NCI-H2081 treated with DMSO at 0.1 percent for 48 hours (cell line): ENCODE measurements at places on chromosomes 3 and 15.

DNA sequence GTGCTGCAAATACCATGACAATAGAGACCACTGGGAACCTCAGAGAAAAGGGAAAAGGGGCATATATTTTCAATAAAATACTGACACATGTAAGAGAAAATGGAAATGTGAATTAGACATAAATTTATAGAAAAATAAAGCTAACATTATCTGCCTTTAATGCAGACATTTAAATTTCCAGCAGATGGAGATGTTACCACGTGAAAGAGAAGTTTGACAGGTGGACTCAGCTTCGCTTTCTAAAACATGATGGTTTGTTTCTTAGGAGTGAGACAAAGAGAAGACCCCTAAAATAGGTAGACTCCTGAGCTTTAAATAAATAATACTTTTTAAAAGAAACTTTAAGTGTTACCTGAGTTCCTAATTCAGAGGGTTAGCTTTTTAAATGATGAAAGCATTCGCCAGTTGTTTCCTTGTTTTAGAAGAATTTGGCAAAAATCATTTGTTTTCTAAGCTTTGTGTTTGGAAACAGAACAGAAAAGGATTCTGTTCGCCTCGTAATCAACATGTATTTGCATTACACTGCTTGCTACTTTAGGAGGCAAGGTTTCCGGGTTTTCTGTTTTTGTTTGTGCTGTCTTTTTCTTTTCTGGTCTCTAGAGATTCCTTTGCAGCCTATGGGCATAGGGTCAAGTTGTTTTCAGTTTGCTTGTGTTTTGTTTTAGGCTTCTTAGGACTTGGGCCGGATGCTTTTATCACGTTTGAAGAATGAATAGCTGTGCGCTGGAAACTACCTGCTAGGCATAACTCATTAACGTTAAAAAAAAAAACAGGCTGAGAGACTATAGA lies 271.4 kb downstream of the THSD4 start:
- DNase-seq, result no peak

DNA sequence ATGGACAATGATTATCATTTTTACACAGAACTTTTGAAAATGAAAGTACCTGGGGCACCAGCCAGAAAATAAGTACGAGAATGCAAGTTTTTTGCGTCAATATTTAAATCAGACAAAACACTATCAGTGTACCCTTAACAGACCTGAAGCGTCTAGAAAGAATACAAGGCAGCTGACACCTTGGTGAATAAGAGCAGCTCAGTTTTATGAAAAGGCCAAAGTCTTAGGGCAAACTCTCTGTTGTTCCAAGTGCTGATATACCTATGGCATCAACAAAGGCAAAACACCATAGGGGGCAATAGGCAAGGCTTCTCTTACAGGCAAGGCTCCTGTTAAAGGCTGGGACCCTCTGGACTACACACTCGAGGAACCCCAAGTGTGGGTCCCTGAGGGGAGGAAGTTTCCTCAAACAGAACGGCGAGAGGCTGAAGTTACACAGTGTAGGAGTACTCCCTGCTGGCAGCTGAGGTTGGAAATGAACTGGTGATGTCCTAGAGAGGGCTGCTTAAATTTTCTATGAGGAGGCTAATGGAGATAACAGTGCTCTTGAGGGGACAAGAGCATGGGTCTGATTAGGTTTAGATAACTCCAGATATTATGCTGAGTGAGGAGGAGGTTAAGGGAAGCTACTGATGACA lies 291.0 kb downstream of the TIGIT start:
- no peak for DNase-seq

GRCh38 chr3:27345493-27345892 lies 23.7 kb downstream of the NEK10 start:
- no peak for DNase-seq

DNA sequence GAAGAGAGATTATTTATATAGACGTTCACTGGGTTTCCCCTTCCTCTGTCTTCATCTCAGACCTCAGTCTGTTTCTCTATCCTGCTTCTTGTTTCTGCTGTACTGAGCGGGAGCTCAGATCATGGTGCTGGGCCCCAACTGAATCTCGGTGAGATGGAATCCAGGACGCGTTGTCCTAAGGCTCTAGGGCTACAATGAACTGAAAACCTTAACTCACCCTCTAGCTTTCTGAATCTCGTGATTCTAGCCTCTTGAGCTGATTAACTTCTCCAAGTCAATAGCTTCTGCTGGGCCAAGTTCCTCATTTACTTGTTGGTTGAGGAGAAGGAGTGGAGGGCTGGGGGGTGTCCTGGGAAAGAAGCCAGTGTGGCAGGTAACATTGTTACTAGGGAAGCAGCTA lies 32.7 kb upstream of the MAP3K13 start:
- no peak for DNase-seq

GRCh38 chr15:78726870-78727551 lies 84.3 kb downstream of the ADAMTS7 start:
- DNase-seq, result no peak

DNA sequence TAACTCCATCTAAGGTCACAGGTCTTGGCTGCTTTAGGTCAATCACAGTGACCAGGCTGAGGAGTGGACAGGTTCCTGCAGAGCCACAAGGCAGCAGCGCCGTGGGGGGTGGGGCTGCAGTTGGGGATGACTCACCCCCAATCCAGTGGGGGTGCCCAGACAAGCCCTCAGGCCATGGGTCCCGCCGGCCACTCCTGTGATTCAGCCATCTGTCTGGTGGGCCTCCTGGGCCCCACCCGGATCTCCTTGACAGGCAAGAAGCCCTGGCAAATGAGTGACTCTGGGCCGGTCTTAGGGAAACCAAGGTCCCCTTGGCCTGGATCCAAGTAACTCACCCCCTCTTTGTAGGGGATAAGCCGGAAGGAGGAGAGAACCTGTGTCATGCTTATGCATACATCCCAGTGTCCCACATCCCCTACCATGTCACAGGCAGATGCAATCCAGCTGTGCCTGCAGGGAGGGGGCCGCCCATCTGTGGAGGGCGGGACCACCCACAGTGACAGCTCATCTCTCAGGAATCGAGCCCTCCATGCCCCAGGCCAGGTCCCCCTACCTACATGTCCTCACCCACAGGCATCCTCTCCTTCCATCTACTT lies 495 bp upstream of the COL7A1 start:
- no peak for DNase-seq

- DNase-seq, result no peak
Observed at GRCh38 chr3:195182470-195182795, 88.5 kb downstream of the XXYLT1 start.

DNA sequence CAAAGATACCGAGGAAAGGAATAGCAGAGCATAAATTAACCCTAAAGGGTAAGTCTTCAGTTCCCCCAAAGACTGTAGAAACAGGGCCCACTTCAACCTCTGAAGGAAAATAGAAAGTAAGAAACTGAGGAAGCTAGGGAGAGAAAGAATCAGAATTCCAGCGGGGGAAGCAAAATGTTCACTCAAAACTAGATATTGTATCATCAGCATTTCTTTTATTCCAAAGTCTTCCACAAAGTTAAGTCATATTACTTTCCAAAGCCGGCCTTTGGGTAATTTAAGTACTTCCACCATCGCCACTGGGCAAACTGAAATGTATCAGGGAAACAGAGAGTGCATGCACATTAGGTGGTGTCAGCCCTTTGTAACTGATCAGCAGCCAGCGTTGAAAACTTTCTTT lies 88.3 kb downstream of the RSL24D1 start:
- DNase-seq, result no peak

- DNase-seq, result no peak
Observed at GRCh38 chr15:97200161-97200560, 760.3 kb upstream of the ARRDC4 start.

DNA sequence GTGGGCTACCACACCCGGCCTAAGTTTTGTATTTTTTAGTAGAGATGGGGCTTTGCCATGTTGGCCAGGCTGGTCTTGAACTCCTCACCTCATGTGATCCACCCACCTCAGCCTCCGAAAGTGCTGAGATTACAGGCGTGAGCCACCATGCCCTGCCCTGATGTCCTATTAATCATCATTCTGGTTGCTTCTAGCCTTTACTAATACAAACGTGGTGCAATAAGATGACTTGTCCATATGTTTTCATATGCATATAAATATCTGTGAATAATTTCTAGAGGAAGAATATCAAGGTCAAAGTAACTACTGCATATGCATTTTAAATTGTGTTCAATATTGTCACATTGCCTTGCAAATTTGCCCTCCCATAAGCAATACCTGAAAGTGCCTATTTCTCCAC lies 25.5 kb upstream of the PDHB start:
- DNase-seq, result no peak

DNA sequence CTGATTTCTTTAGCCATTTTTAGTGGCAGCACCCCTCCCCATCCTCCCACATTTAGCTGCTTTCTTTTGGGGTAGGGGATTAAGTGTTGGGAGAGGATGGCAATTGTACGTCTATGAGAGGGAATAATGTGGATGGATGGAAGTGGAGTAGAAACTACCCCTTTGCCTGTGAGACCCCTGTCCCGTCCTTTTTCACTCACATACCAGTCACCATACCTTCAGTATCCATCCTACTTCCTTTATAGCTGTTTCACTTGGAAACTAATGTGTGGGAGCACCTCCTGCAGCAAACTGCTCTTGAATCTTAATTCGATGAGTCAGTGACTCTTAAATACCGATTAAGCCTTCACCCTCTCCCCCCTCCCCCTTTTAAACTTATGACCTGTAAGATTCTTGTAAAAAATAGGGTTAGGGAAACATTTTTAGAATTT lies 730 bp downstream of the SPRED1 start:
- no peak for DNase-seq

GRCh38 chr15:74696398-74696729 lies 540 bp upstream of the EDC3 start:
- DNase-seq, result no peak

DNA sequence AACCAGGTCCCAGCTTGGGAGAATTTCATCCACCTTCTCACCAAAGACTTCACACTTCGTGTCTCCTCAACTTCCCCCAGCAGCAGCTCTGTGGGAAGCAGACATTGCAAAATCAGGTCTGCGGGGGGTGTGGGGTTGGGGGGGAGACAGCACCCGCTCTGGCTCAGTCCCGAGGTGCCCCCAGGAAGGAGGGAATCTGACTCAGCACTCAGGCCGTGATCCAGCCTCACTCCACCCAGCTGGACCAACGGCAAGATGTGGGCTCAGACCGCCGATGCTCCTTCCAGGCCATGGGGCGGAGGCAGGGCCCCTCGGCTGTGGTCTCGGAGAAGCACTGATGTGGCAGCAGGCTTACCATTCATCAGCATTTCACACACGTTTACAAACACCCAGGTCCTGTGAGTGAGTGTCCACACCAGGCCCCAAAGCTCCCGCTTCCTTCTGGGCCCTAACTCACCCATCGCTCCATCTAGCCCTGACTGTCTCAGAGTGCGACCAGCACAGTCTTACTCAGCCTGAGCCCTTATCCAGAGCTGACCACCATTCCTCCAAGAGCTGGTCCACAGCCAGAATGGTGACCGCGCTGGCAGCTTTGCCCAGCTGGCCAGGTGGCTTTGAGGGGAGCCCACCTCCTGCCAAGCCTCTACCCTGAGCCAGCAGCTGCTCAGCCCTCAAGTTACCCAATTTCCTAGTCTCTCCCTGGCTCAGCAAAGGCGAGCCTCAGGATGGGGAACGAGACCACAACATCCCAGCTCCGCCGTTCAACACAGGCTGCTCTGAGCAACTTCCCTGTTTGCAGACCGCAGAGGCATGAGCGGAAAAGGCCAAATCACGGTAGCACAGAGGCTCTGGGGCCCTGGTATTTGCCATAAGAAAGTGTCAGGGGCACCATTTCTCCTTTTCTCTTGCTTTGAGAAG lies 3.3 kb downstream of the STAB1 start:
- no peak for DNase-seq

DNA sequence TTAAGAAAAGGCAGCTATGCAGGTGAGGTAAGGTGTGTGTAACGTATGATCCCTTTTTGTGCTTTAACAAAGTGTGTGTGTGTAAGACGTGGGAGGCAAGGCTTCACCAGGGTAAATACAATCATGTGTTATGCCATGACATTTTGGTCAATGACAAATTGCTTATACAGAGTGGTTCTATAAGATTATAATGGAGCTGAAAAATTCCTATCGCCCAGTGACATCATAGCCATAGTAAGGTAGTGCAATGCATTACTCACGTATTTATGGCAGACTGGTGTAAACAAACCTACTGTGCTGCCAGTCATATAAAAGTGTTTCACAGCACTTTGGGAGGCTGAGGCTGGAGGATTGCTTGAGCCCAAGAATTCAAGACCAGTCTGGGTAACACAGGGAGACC lies 60.2 kb upstream of the LCTL start:
- DNase-seq, result no peak

DNA sequence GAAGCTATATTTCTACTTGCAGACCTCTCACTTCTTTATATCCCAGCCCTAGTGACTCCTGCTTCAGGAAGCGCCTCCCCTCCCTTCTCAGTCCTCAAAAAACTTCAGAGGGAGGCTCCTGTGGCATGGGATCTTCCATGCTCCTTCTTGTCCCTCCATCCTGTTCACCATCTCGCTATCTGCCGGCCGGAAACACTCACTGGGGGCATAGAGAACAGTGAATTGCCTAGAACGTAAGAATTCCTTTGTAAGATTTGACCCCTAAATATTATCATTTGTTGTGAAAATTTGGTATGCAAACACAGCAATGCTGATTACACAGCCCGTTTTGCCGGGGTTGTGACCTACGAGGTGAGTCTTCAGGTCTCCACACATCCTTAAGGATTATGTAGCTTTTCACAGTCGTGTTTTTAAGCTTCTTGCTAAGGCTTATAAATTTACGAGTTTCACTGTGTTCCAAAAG lies 218.7 kb upstream of the ATP10A start:
- no peak for DNase-seq

DNA sequence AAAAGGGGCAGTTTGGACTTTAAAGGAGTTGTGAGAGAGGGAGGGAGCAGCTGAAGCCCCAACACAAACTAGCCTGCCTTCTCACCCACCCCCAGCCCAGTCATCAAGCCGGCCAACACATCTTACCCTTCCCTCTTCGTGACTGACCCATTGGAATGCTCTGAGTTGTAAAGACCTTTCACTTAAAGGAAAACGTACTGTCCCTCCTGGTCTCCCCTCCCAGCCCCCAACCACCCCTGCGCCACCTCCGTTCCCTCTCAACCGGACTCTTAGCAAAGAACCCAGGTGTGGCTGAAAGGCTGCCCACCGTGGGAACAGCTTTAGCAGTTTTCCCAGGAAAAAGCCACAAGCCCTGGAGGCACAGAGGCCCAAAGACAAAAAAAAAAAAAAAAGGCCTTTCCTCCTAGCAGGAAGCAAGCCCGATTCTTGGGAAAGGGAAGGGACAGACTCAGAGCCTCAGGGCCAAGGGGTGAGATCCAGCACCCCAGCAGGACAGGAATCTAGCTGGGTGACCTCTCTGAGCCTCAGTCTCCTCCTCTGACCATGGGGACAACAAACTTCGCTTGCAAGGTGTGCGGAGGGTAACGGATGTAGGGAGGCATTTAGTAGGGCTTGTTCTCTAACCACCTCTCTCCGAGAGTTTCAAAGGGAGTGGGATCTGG lies 2.4 kb downstream of the CYP11A1 start:
- no peak for DNase-seq
